ENCODE measurements at places on chromosomes 7 and 10. TPM values are rescaled to one million over a fixed set of nuclear protein-coding genes. Genes with fewer than 3 reads are reported as not detected.

GRCh38 chr7:72275382-72276070, 136.6 kb downstream of the CALN1 start:
- no peak overlapping the region for H3K4me3 ChIP-seq
- H3K27ac ChIP-seq: no peak overlapping the region
- no peaks in the 10 kb centered on the region for H3K27me3 ChIP-seq
- H3K36me3 ChIP-seq: no peaks in the 10 kb centered on the region
- DNase-seq: no peak
- H3K4me1 ChIP-seq: no peaks in the 10 kb centered on the region

Gene CRHR2
- not detected for total RNA-seq

DNA sequence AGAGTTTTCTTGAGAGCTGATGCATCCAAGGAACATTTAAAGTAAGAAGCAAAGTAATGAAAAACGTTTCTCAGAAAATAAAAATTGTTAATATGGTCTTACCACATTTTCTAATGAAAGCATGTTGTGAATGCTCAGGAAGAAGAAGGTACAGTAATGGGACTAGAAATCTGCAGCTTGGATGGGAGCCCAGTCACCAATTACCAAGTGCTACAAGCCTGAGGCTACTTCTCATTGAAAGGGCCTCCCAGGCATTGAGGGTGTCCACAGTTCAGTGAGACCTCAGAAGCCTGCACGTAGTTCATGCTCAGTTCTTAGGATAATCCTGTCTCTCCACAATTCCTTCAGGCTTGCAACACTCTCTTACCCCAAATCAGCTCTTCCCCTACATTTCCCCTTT, 17.6 kb downstream of the PTN start:
- no peak for DNase-seq
- H3K4me1 ChIP-seq: no peaks in the 10 kb centered on the region
- H3K27me3 ChIP-seq: no peaks in the 10 kb centered on the region
- no peak overlapping the region for H3K27ac ChIP-seq
- no peaks in the 10 kb centered on the region for H3K36me3 ChIP-seq

Gene IFIT1
- 0.71 TPM for total RNA-seq

GRCh38 chr10:125175807-125176206, 15.4 kb upstream of the CTBP2 start:
- no peaks in the 10 kb centered on the region for H3K27me3 ChIP-seq
- no peak overlapping the region for H3K4me3 ChIP-seq
- no peaks in the 10 kb centered on the region for H3K4me1 ChIP-seq
- no peaks in the 10 kb centered on the region for H3K36me3 ChIP-seq
- H3K27ac ChIP-seq: no peak overlapping the region

GRCh38 chr10:76572021-76572420, 1065.6 kb downstream of the KCNMA1 start:
- no peak for DNase-seq
- no peak overlapping the region for H3K4me3 ChIP-seq
- H3K36me3 ChIP-seq: no peaks in the 10 kb centered on the region
- no peaks in the 10 kb centered on the region for H3K27me3 ChIP-seq
- no peaks in the 10 kb centered on the region for H3K4me1 ChIP-seq

DNA sequence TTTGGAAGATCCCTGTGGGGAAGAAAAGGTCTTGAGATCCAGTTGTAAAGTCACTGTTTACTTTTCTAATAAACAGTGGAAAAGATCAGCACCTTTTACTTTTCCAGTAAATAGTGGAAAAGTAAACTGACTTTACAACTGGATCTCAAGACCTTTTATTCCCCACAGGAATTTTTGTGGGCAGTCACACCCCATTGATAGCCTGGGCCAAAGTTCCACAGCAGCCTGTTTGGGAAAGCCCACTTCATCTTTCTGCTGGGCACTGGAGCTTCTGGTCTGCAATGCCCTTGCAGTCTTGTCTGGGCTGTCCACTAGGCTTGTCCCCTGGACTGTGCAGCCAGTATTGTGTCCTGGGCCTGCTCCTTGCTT, 50.2 kb downstream of the ADCY1 start:
- no peaks in the 10 kb centered on the region for H3K4me1 ChIP-seq
- no peak overlapping the region for H3K27ac ChIP-seq
- DNase-seq: no peak
- no peak overlapping the region for H3K4me3 ChIP-seq
- no peaks in the 10 kb centered on the region for H3K27me3 ChIP-seq

Gene NPC1L1
- not detected for total RNA-seq

DNA sequence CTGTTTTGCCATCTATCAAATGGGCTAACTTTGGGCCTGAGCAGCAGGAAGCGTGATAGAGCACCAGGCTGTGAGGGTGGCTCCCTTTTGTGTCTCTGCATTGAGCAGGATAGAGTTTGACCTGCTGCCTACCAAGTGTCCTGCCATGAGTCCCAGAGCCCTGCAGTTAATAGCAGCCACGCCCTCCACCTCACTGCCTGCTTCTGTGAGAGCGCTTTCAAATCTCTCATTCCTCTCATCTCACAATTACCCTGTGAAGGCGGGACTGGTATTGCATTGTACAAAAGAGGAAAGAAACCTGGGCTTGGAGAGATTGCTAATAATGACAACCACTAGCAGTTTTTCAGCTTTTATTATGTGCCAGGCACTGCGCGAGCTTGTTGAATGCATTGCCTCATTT, 39.9 kb downstream of the UNC5B start:
- no peak for DNase-seq
- no peak overlapping the region for H3K4me3 ChIP-seq
- no peaks in the 10 kb centered on the region for H3K4me1 ChIP-seq
- no peaks in the 10 kb centered on the region for H3K27me3 ChIP-seq
- no peaks in the 10 kb centered on the region for H3K36me3 ChIP-seq

Gene CCDC172
- not detected for total RNA-seq

Gene AGR3
- not detected for total RNA-seq

GRCh38 chr10:5629303-5630111, 36.9 kb downstream of the ASB13 start:
- peaks cover 8% of the 10 kb centered on the region for H3K4me1 ChIP-seq
- H3K36me3 ChIP-seq: no peaks in the 10 kb centered on the region
- no peaks in the 10 kb centered on the region for H3K27me3 ChIP-seq

DNA sequence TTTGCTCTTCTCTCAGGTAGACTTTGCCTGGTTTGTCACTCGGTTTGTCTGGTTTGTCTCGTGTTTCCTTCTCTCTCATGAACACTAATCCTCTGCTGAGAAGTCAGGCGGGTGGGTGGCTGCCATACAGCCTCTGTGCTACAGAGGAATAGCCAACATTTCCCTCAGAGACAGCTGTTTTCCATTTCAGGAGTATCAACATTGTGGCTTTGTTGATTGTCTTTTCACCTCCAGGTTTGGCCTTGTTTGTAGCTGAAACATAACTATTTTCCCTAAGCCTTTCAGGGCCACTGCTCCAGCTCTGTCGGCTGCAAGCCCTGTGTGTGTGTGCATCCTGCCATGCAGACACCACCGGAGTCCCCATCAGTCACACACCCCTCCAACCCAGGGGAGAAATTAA, 122.8 kb downstream of the BAMBI start:
- H3K4me1 ChIP-seq: no peaks in the 10 kb centered on the region
- H3K36me3 ChIP-seq: no peaks in the 10 kb centered on the region
- no peak for DNase-seq

GRCh38 chr10:43846187-43846680, 197.6 kb upstream of the ZNF32 start:
- H3K27me3 ChIP-seq: no peaks in the 10 kb centered on the region
- no peaks in the 10 kb centered on the region for H3K36me3 ChIP-seq

GRCh38 chr10:73907841-73908517, 3.0 kb upstream of the PLAU start:
- H3K27ac ChIP-seq: peak overlapping the region; percentile 28
- H3K4me1 ChIP-seq: peaks cover 34% of the 10 kb centered on the region
- peaks cover 25% of the 10 kb centered on the region for H3K27me3 ChIP-seq
- no peak for DNase-seq

Gene SPDYE1
- not detected for total RNA-seq

DNA sequence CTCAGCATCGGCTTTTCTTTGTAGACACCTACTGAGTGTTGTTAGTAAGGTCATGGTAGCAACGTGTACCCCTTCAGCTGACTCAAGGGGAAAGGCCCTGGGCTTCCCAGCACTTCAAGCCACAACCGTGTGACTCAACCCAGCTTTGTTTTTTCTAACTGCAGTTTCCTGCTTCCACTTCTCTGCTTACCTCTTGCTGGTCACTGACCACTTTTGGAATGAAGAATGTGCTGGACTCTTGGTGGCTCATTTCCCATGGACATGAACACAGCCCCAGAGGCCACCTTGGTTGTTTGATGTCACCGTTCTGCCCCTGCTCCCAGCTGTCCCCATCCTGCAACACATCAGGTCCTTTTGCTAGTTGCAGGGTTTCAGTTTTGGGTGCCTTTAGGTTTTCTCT, 69.5 kb upstream of the ZNF438 start:
- no peaks in the 10 kb centered on the region for H3K27me3 ChIP-seq
- H3K4me1 ChIP-seq: no peaks in the 10 kb centered on the region
- H3K4me3 ChIP-seq: no peak overlapping the region
- no peak for DNase-seq

- no peak overlapping the region for H3K27ac ChIP-seq
- no peak overlapping the region for H3K4me3 ChIP-seq
- H3K4me1 ChIP-seq: no peaks in the 10 kb centered on the region
- no peaks in the 10 kb centered on the region for H3K27me3 ChIP-seq
Measured at GRCh38 chr10:28891058-28891713, 213.9 kb downstream of the BAMBI start.

Gene SFRP4
- not detected for total RNA-seq

GRCh38 chr10:77837248-77837924, 89.2 kb downstream of the DLG5 start:
- no peaks in the 10 kb centered on the region for H3K27me3 ChIP-seq
- no peak overlapping the region for H3K27ac ChIP-seq
- peaks cover 21% of the 10 kb centered on the region for H3K4me1 ChIP-seq
- DNase-seq: peak; percentile 76
- H3K36me3 ChIP-seq: no peaks in the 10 kb centered on the region
- H3K4me3 ChIP-seq: no peak overlapping the region

DNA sequence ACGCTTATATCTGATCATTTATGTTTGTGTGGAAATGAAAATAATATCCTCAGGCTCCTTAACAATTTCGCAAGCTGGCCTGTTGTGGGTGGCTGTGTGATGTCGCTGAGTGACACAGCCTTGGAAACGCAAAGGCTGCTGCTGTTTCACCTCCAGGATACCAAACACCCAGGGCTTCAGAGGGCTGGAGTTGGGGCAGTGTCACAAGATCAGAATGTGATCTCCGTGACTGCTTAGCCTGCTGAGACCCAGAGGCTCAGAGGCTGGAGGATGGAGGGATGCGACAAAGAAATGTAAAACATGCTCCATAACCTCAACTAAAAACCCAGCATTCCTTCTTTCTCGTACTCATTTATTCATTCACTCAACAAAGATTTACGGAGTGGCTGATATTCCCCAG, 37.2 kb upstream of the BMPER start:
- H3K27me3 ChIP-seq: no peaks in the 10 kb centered on the region
- H3K4me3 ChIP-seq: no peak overlapping the region
- no peak for DNase-seq
- no peaks in the 10 kb centered on the region for H3K36me3 ChIP-seq

DNA sequence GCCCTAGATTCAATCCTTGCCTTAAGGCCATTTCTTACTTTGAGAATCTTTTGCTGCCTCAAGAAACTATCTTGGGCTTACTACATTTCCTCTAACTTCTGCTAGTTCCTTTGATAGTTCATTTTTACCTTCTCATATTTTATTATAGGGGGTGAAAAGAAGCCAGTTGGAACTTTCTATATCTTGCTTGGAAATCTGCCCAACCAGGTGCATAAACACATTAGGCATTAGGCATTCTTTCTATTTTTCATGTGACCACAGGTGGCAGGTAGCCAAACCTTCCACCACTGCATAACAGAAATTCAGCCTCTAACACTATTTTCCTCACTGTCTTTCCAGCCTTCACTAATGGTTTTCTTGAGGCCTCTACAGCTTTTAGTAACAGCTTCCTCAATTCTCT, 300.0 kb upstream of the SP8 start:
- no peaks in the 10 kb centered on the region for H3K27me3 ChIP-seq
- H3K4me1 ChIP-seq: no peaks in the 10 kb centered on the region
- no peak overlapping the region for H3K4me3 ChIP-seq
- no peaks in the 10 kb centered on the region for H3K36me3 ChIP-seq
- H3K27ac ChIP-seq: no peak overlapping the region
- DNase-seq: no peak

DNA sequence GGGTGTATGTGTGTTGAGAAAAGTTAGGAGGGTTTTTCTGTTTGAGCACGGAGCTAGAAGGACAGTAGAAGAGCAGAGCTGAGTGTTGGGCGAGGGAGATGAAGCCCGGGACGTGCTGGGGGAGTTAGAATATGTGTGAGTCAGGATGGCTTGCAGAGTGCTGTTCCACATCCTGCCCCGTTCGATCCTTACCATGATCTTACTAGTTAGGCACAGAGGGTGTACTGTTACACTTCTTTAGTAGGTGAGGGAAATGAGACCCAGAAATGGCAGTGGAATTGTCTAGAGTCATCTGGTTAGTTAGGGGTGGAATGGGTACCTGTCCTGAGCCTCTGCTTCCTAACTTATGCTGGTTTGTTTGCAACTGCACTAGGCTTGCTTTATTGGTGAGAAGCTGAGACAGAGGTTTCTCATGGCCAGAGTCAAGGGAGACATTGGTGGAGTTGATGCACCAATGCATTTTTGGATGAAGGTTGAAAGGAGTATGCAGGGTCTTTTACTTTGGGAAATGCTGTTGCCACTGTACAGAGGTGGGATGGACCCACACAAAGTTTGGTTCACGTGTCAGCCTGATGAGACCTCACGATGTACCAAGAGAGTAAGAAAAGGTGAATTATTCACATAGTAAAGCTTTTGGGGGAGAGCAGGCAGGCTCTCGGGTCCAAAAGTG, 42.4 kb downstream of the CCNY start:
- H3K36me3 ChIP-seq: no peaks in the 10 kb centered on the region
- H3K4me1 ChIP-seq: peaks cover 46% of the 10 kb centered on the region
- peak overlapping the region; percentile 64 for H3K27ac ChIP-seq
- no peaks in the 10 kb centered on the region for H3K27me3 ChIP-seq
- H3K4me3 ChIP-seq: no peak overlapping the region

All from CD8-positive, alpha-beta memory T cell (primary cell).